Left lung (tissue), 14 donors: ENCODE measurements at places on chromosomes 5 and 9. TPM values are rescaled to one million over a fixed set of nuclear protein-coding genes. Genes with fewer than 3 reads are reported as not detected.

Gene AIF1L
- total RNA-seq, result 21.1 TPM

Gene SIT1
- 0.99 TPM for total RNA-seq

Gene GPRIN1
- 2.6 TPM for total RNA-seq

Gene TUBB4B
- total RNA-seq, result 337 TPM

Gene PDE8B
- 3.3 TPM for total RNA-seq

Gene BSPRY
- total RNA-seq, result 11.2 TPM
